ENCODE measurements at places on chromosomes 5 and 9.

DNA sequence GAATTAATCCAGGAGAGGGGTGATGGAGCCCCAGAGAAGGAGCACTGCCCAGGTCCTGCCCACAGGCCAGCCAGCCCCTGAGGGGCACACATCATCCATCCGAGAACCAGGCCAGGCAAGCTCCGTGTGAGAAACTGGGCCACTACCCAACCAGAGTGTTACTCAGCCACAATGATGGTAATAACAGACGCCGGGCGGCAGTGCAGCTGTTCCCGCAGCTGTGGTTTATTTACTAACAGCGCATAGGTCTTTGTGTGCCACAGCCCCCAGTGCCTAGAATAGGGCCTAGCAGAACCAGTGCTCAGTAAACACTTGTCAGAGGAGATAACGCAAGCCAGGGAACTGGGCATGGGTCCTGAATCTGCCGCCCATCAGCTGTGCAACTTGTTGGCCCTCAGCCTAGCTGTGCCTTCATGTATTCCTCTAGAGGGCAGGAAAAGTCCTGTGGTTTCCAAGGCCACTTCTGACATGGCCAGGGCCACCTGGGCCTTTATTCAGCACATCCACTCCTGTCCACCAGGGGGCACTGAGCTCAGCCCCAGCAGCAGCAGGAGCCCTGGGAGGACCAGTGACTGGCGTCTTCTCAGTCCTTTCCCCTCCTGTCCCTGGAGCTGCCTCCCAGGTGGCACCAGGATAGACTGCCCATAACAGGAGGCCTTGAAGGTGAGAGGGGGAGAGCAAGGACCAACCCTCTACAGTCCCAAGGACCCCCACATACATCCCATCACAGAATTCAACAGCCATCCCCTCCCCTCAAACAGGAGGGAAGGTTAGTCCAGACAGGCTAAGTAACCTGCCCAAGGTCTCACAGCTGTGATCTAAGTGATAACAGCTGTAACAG lies 2.1 kb downstream of the MXD3 start:
- peak; percentile 51 for DNase-seq

DNA sequence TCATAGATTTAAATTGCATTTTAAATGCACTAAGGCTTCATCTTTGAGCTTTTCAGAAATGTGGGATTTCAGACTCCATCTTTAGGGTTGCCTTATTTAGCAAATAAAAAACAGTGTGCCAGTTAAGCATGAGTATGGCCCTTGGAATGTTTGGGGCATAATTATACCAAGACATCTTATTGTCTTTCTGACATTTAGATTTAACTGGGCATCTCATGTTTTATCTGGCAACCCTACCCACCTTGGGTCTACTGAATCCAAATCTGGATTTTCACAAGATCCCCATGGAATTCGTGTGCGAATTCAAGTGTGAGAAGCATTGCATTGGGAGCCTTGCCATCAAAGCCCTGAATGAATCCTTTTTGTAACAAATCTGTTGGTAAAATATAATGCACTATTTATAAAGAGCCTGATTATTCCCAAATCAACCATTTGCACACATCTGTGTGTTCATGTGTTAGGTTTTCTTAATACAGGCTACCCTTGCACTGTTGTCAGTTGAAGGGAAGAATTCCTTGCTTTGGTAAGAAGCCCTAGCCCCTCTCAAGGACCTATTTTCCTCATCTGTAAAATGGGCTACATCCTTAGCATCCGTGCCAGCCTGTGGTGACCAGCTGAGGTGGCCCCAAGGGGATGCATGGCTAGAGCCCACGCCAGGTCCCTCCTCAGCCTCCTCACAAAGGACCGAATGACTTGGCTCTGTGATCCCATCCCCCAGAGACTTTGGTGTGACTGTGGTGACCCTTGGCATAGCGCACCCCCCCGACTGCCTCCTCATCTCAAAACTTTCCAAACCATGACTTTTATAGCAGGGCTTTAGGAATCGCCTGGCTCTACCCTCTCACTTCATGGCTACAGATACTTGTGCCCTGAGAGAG lies 8.1 kb downstream of the GSN start:
- no peak for DNase-seq

DNA sequence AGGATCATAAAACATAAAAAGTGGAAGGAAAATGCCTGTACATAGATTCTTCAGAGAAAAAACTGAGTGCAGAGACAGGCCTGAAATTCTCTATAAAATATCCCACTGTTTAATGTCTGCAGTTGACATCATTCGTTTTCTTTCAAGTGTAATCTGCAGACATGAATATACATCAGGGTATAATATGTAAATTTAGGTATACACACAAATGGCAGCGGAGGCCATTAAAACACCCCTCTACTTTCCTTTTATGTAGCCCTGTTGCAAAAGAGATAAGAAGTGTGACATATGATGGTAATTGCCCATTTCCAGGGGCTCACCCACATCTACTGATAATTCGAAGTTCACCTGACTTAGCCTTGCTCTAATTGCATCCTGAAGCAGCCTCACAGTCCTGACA lies 164.3 kb downstream of the SLC24A2 start:
- no peak for DNase-seq

DNA sequence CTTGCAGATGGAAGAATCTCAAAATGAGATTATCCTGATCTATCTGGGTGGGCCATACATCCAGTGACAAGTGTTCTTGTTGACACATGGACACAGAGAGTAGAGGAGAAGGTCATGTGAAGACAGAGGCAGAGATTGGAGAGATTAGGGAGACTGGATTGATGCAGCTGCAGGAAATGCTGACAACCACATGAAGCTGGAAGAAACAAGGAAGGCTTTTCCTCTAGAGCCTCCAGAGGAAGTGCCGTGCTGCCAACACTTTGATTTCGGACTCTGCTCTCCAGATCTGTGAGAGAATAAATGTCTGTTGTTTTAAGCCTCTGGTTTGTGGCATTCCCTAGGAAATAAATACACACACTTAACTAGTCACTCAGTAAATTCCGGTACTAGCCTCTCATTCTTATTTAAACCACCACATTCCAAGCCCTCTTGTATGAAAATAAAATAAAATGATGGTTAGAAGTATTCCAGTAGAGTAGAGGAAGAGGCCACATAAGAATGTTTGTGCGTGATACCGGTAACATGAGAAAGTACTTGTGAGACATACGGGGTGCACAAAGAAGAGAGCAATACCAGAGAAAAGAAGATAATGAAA lies 110.9 kb upstream of the DMAC1 start:
- DNase-seq: no peak

- DNase-seq: no peak
Measured at GRCh38 chr9:35042081-35042604, 30.3 kb downstream of the VCP start.

- peak; percentile 38 for DNase-seq
Measured at GRCh38 chr9:89978185-89978584, 373.4 kb downstream of the GADD45G start.

GRCh38 chr9:19231126-19231903 lies 822 bp downstream of the DENND4C start:
- peak; percentile 24 for DNase-seq

GRCh38 chr9:13967011-13967410 lies 346.9 kb downstream of the NFIB start:
- no peak for DNase-seq

- DNase-seq: no peak
Measured at GRCh38 chr9:136299116-136299515, 4.8 kb downstream of the CCDC187 start.

DNA sequence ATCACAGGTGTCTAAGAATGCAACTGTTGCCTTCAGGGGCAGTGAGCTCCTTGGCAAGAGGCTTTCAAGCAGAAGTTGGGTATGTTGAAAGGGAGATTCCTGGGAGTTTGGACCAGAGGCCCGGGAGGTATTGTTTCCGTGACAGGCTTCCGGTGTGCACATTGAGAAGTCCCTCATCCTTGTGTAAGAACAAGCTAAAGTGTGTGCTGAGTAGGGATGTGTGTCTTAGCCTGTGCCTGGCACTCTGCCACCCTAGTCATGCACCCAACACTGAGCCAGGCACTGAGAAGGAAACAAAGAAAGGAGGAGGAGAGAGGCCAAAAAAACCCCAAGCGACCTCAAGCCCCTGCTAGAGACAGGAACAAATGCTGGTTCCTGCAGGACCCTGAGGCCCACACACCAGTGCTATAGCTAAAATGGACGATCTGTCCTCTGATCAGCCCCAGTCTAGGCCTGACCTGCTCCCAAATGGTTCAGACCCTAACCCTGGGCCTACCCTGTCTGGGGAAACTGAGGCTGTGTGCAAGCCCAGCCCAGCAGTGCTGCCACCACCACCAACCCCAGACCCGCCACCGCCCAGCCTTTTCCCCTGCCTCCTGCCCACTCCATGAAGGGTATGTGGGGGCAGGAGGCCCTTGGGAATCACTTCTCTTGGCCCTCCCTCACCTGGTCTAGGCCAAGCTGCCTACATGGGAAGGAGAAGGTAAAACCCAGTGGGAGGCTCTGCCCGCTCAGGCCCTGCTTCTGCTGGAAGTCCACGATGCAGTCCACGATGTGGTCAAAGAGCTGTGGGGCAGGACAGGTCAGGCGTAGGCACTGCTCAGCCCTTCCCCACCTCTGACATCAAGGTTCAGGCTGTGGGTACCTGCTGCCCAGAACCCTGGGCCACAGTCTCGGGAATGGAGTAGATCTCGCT lies 12.6 kb downstream of the HK3 start:
- no peak for DNase-seq

- no peak for DNase-seq
Measured at GRCh38 chr5:87899721-87900131, 368.9 kb downstream of the TMEM161B start.

DNA sequence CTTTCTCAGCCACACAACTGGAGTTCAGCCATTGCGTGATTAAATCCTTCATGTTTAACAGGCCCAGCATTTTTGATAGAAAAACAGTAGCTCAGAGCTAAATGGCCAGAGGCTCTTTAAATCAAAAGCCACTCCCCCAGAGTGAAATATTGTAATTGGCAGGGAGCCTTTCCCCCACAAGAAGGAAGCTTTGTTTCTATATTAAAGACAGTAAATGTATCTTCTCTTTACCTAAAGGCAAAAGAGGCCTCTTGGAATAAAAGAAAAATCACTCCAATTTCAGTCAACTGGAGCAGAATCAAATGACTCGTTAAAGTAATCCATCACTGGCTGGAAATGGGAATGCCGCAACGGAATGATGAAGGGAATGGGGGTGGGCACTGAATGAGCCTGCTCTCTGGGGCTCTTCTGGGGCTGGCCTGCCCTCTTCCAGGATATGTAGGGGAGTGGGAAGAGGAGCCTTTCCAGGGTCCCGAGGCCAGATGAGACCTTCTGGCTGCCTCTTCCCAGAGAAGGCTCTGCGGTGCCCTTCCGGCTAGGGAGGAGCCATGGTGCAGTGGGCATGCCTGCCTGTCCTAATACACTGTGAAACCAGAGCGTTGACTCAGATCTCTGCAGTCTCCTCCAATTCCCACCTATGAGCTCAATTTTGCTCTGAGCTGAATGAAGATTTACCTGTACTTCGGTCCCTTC lies 45.2 kb downstream of the ANKDD1B start:
- no peak for DNase-seq

DNA sequence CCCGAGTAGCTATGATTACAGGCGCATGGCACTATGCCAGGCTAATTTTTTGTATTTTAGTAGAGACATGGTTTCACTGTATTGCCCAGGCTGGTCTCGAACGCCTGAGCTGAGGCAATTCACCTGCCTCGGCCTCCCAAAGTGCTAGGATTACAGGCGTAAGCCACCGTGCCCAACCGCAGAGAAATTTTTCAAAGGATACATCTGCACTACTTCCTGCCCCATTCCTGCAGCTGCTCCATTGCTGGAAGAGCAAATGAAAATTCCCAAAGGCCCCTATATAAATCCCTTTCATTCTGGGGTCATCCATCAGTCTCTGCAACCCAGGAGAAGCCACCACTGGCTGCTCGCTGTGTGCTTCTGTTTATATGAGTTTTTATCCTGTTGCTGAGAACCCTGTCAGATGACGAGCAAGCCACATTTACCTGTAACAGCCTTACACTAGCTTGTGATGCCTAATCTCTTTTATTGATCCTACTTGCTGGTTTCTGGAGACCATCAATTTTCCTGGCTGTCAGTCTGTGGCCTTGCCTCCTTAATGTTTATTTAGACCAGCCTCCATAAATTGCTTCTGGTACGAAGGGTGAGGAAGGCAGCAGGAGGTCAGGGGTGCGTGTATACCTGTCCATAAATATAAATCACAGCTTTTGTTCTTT lies 925.3 kb downstream of the TLE4 start:
- DNase-seq: peak; percentile 16

DNA sequence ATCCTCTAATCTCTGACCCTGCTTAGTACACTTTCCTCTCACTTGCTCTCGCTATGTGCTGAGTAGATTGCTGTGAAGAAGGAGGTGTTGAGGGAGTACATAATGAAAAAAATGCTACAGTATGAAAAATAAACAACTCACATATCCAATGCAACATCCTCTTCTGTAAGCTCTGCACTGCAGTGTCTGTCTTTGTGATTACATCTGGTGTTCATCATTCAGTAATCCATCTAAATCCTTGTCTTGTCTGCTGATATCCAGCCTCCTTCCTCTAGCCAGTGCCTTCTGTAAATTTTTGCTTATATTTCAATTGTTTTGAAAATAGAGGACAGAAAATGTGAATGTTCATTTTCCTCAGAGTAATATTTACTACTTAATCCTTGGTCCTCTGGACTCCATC lies 57.4 kb upstream of the CDH12 start:
- no peak for DNase-seq

GRCh38 chr5:43420241-43420640 lies 8.1 kb upstream of the CCL28 start:
- no peak for DNase-seq

GRCh38 chr9:14340219-14340873 lies 26.4 kb upstream of the NFIB start:
- no peak for DNase-seq

GRCh38 chr5:179317411-179318220 lies 27.6 kb downstream of the ADAMTS2 start:
- DNase-seq: no peak

GRCh38 chr9:93094658-93095204 lies 1.3 kb upstream of the CARD19 start:
- DNase-seq: no peak

- no peak for DNase-seq
Measured at GRCh38 chr9:10127867-10128266, 484.9 kb downstream of the PTPRD start.

DNA sequence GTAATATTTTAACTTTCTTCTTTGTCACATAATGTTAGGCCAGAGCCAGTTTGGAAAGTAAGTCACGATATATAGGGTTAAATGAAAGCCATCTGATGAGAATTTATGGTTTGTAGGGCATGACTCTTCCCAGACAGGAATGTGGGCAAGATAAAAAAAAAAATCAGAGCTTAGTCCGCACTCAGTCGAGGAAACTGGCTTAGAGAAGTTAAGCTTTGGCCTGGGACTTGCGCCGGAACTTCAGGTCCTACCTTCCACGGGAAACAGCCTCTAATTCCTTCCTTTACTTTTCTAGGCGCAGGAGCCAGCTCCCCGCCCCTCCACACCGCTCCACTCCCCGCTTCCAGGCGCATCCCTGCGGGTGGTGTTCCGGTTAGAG lies 475 bp downstream of the DDX31 start:
- no peak for DNase-seq

DNA sequence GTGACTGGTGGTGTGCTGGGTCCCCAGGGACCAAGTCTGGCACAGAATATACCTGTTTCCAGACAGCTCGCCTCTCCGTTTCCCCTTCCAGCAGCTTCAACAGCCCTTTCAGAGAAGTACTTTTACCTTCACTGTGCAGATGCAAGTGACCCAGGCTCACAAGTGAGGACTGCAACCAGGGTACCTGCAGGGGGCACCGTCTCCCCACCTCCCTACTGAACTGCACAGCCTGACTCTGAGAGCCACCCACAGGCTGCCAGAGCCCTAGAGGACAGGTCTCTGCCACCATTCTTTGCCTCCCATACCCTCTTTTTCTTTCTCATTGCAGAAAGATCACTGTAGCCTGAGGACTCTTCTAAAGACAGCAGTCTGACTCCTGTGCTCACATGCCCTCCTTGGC lies 15.4 kb downstream of the IL9 start:
- DNase-seq: no peak

GRCh38 chr5:6902597-6902996 lies 189.4 kb downstream of the TENT4A start:
- DNase-seq: no peak
